Activated CD4-positive, alpha-beta T cell treated with anti-CD3 and anti-CD28 coated beads, Interleukin-2, amount 10 ng/mL, durations not matched to agents 24 days and 14 days (primary cell): ENCODE measurements at places on chromosomes 11 and 22.

DNA sequence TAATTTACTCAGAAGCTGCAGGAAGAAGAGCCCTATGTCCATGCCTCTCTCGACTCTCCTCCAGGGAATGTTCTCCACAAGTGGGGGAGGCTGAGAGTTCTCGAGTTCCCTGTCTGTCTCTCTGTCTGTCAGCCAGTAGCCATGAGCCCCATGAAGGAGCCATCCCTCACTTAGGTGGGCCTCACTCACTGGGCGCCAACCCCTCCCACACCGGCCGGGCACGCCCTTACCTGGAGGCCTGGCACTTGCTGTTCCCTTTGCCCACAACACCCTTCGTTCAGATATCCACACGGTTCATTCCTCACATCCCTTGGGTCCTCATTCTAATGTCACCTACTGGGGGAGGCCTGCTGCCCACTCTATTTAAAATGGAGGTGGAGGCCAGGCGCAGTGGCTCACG lies 14.2 kb upstream of the IL10RA start:
- no peak for DNase-seq

DNA sequence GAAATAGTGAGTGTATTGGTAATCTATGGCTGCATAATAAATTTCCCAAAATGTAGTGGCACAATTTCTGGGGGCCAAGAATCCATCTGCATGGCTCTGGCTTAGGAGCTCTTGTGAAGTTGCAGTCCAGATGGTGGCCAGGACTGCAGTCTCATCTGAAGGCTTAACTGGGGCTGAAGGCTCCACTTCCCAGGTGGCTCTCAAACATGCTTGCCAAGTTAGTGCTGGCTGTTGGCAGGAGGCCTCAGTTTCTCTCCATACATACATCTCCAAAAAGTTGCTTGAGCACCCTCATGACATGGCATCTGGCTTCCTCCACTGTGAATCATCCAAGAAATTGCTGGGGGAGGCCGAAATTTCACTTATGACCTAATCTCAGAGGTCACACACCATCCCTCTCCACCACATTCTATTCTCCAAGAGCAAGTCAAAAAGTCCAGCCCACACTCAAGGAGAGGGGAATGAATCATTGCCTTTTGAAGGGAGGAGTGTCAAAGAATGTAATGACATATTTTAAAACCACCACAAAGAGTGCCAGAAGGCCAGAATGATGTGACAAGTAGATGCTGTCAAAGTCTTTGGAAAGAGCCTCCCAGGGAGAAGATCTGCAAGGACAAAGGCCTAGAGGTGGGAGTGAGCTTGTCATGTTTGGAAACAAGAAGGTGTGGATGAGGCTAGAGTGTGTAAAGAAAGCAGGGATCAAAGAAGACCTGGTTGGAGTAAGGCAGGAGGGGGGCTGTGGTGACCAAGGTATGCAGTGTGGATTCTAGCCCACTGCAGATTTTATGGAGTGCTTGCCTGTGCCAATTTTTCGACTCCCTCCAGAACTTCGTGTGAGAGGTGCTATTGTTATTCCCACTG lies 566.2 kb downstream of the MIAT start:
- DNase-seq = no peak

- no peak for DNase-seq
Observed at GRCh38 chr22:22450343-22450839, 58.2 kb downstream of the ZNF280B start.

DNA sequence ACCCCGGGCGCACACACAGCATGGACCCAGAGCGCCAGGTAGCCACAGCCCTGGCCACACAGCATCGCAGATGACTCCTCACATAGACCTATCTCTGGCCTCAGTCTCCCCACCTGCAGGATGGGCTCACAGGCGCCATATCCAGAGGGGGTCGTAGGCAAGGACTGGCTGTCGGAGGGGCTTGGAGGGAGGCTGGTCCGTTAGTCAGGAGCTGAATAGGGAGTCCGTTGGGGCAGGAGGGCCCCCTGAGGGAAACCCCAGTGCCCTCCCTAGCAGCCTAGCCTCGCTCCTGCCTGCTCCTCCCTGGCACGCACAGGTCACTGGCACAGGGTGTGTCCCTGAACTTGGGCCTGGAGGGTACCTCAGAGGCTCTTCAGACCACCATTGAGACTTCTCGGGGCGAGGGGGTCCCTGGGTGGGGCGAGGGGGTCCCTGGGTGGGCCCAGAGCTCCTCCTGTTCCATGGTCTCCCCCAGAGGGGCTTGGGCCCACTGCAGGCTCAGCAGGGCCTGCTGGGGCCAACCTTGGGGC lies 2.0 kb downstream of the PLXNB2 start:
- no peak for DNase-seq

- DNase-seq = no peak
Observed at GRCh38 chr11:46528445-46529094, 65.3 kb downstream of the AMBRA1 start.

- DNase-seq = no peak
Observed at GRCh38 chr11:111265421-111265820, 19.9 kb downstream of the POU2AF2 start.

DNA sequence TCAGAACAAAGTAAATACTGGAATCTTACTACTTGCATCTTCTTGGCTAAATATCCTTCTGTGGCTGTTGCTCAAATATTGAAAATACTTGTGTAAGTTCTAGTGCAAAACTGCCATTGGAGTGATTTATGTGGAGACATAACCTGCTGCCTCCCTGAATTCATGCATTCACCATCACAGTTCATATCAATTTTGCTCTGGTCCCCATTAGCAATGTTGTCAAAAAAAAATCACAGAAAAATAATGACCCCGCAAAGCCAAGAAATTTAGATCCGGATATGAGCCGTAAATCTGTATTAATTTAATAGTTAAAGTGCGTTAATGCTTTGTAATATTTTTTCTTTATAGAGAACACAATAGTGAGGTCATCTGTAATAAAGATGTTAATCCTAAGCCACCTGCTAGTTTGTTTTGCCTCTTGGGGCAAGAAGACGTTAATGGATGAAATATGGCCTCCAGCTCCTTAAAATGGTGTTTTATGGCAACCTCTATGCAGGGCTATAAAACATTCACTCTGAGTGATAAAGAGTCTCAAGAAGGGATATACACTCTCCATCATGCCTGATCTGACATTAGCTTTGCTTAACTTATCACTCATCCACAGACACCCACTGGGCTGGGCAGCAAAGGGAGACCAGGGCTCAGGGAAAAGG lies 255.9 kb downstream of the INSC start:
- DNase-seq = peak; percentile 8

- peak; percentile 85 for DNase-seq
Observed at GRCh38 chr11:12110714-12111548, 541 bp downstream of the MICAL2 start.

DNA sequence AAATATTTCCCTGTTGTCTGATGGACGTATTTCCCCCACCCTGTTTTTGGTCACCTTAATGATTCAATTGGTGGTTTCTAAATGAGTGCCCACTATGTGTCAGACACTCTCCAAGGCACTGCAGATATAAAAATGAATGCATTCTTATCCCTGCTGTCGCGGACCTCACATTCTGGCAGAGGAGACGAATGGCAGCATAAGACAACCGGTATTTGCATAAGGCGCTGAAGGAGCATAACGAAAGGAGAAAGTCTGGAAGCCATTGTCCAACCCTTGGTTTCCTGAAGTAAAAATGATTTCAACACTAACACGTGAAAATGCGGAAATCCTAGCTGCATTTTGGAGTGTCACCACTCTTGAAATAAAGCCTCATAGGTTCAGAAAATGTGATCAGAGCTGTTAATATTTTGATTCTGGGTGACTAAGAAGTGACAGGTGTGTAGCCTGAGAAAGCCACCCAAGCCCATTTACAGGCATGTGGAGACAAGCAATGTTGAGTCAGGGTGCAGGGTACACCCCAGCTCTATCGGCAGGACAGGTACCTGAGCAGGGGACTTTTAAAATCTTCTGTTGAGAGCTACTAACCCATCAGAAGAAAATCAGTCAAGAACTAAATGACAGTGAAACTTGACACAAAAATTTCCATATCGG lies 10.1 kb upstream of the GAB2 start:
- DNase-seq = no peak

DNA sequence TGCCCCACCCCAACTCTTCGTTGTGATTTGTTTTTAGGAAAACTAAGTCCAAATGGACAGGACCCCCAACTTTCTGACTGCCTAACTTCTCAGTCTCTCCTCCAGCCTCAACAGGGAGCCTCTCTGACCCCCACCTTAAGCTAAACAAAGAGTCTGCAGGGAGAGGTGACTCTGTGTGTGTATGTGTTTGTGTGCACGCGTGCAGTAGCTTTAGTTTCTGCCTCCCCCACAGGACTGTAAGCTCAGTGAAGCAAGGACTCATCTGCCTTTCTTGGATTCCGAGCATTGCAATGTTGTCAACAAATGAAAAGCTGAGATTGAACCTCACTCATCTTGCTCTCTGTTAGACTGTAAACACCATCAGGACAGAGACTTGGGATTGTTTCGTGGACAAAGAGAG lies 7.9 kb downstream of the SNAP29 start:
- no peak for DNase-seq

- no peak for DNase-seq
Observed at GRCh38 chr11:131033151-131033651, 116.9 kb upstream of the SNX19 start.

DNA sequence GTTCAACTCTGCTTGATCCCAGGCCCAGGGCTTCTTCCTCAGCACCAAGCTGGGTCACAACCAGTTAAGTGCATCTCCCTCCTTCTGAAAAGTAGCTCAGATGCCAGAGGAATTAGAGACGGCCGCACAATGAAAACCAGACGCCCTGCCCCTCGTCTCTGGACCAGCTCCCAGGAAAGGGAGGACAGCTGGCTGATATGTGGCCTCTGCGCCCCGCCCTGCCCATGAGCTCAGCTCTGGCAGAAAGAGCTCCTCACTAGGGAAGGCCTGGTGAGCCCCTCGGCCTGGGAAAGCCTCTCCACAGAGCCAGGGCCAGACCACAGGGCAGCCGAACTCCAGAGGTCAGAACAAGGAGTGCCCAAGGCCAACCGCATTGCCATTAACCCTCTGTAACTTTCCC lies 18.1 kb upstream of the SCGB1A1 start:
- no peak for DNase-seq

- no peak for DNase-seq
Observed at GRCh38 chr22:23826510-23827350, 12.1 kb downstream of the DERL3 start.

DNA sequence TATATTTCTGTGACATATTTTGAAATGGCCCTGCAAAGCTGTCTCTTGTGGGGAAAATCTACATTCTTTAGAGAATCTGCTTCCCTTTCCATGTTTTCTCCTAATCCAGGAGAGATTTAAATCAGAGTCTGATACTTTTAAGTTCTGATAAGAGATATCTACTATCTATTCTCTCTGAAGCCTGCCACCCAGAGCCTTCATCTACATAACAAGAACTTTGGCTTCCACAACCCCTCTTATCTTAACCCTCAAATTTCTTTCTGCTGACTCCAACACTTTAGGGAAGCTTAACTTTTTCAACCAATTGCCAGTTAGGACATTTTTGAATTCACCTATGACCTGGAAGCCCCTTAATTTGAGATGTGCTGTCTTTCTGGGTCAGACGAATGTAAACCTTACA lies 965.2 kb downstream of the TBC1D22A start:
- DNase-seq = no peak

DNA sequence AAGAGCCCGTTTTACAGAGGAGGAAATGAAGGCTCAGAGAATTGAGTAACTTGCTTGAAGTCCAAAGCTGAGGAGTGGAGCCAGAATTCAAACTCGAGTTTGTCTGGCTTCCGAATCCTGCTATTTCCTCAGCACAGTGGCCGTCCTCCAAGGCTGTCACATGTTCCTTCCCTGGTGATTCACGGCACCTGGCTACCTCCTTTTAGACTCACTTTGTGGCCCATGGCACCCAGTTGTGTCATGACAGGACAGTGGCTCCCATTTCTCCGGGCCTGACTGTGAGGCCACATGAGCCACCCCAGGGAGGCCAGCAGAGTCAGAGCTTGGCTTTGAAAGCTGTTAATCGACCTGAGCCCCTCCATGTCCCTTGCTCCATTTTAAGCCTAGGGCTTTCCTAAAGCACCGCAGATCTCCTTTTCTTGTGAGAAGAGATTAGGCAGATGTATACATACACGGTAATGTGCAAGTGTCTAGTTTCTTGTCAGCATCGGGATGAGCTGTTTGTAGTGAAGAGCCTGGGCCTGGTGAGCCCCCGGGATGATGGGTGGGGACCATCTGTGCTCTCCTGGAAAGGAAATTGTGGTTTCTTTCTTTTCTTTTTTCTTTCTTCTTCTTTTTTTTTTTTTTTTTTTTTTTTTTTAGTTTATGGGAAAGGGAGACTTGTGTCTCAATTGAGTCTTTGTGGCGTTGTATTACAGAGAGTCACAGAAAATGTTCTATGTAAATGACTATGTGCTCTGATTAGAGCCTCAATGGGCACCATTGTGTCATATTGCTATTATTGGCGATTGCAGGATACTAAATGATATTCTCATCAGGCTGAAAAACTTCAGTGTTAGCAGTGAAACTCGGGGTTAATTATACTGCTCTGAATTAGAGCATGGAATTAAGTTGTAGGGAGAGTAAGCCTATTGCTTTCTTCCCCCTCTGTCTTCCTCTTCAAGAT lies 54.8 kb downstream of the PTPRJ start:
- no peak for DNase-seq

DNA sequence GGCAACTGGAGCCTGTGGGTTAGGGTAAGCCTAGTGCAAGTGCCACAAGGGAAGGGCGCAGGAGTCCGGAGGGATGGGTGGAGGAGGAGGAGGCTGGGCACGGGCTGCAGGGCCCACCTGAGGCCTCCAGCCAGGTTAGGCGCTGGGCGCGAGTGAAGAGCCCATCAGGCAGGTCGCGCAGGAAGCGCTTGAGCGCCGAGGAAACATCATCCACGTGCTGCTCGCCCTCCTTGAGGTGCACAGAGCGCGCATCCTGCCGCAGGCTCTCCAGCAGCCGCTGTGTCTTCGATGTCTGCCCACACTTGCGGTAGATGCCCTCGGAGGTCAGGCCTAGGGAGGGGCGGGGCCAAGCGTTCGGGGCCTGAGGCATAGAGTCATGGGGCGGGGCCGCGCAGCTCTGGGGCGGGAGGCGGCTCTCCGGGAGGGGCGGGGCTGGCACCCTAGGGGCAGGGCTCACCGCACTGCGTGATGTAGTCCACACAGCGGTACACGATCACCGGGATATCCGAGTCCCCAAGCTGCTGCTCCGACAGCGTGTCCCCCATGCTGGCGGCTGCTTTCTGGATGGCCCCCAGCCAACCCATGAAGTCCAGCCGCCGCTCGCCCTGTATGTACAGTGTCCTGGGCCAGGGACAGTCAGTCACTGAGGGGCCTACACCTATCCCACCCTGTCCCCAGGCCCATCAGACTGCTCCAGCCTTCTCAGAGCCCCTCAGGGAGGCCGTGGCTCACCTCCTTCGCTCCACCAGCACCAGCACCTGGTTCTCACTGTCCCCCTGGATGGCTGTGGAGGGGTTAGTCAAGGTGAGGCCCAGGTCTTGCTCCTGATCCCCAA lies 22.9 kb upstream of the PDE2A start:
- no peak for DNase-seq

DNA sequence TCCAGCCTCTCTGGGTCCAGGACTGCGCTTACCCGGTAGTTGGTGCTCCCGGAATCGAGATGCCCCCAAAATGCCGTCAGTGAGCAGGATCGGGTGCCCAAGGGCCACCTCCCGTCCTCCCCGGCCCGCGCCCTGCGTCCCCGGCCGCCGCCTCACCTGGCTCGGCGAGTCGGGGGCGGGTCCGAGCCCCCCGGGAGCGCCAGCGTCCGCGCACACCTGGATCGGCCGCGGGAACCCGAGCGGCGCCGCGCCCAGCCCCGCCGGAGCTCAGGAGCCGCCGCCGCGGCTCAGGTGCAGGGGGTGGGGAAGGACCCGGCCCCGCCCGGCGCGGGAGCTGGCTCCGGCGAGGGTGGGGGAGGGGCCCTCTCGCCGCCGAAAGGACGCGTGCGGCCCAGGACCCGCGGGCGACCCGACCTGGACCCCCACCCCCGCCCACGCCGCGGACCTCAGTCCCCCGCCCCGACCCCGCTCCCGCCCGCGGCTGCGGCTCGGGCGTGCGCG lies at the start of gene SHANK2:
SHANK2 (minus strand) TSS at position 309 of the 501 bp plus-strand sequence. CDS start 105,251 bp downstream, outside the sequence.
- no peak for DNase-seq
